ENCODE measurements at places on chromosomes 2 and 18.

GRCh38 chr2:2413525-2413924, 82.5 kb upstream of the MYT1L start:
- DNase-seq = no peak

DNA sequence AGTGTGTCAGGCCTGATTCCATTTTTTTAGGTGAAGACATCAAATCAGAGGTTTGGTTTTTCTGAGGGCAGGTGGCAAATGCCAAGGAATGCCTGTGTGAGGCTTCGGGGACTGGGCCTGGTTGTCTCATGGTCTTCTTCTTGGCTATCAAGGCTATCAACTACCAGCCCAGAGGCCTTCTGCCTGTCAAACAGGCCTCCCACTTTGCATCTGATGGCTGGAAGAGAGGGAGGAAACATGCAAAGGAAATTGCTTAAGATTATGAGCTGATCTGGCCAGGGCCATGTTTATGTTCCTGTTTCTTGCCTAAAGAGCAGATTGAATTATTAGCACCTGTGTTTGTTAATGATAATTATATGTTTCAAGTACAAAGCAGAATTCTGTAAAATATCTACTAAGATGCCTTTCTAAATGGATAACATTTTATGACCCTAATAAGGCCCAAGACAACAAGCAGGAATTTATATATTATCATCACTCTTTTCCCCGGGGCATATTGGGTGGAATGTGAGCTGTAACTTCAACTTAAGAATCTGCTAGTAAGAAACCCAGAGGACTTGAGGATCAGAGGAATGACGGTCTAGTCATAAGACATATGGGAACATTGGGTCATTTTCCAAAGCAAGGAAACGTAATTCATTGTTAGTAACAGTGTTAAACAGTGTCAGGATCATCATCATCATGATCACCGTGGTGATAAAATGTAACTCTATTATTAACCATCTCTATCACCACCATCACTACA, 123.2 kb downstream of the LYPD6B start:
- DNase-seq = no peak

- DNase-seq = no peak
Measured at GRCh38 chr2:222336442-222336841, 37.6 kb upstream of the PAX3 start.

DNA sequence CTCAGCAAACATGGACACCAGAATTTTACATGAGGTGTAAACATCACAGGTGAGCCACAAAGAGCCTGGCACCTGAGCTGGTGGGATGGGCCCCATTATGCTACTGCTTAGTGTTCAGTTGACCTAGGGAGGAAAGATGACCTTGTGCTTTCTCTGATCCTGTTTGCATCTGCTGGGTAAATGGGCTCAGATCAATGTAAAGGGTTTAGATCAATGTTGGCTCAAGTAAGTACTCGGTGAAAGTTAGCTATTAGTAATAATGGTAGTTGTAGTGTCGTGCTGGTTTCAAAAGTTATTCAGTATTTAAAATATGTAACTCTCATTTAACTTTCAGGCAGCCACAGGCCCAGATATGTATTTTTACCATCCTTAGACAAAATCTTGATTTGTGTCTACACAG, 19.8 kb downstream of the ABHD3 start:
- DNase-seq = no peak

DNA sequence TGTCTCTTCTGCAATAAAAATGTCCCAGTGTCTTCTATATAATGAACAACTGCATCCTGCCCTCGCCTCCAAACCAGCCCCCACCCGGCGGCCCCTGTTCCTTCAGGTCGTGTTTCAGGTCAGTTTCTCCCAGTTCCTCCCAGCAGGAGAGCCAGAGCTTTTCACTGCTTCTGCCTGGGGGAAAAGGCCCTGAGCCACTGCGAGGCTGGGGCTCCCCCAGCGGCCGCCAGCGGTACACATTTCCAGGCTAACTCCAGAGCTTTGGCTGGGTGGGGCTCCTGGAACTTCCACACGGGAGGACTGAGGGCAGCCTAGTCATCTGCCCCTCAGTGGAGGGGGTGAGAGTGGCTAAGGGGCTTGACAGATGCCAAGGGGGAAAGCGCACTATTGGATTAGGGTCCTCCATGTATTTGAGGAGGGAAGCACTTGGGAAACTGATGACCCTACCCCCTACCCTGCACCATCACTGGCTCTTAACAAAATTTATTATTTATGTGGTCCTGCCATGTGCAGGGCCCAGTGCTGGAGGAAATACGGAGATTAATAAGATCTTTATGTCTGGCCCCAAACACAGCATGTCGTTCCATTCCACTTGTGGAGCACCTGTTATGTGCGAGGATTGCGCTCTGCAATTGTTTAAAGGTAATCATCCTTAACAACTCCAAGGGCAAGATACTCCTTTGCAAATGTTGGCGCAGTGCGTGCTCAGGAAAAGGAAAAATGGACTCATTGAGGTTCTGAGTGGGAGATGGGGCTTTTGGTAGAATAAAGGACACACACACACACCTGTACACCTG, 17.3 kb upstream of the CYS1 start:
- no peak for DNase-seq

GRCh38 chr2:140248623-140249022, 1468.4 kb upstream of the NXPH2 start:
- DNase-seq = no peak

DNA sequence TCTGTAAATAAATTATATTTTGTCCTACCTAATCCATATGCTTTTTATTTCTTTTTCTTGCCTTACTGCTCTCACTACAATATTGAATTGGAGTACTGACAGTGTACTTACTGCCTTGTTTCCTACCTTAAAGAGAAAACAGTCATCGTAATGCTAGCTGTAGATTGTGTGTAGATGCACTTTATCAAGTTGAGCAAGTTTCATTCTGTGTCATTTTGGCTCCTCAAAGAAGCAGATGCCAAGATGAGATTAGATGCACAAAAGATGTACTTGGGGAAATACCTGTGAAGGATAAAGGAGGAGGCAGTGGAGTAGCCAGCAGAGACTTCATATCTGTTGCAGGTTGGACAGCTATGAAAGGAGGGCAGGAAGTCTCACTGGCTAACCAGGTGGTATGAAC, 145.5 kb downstream of the FTCDNL1 start:
- DNase-seq = no peak

- no peak for DNase-seq
Measured at GRCh38 chr2:235754357-235755207, 260.7 kb downstream of the AGAP1 start.

DNA sequence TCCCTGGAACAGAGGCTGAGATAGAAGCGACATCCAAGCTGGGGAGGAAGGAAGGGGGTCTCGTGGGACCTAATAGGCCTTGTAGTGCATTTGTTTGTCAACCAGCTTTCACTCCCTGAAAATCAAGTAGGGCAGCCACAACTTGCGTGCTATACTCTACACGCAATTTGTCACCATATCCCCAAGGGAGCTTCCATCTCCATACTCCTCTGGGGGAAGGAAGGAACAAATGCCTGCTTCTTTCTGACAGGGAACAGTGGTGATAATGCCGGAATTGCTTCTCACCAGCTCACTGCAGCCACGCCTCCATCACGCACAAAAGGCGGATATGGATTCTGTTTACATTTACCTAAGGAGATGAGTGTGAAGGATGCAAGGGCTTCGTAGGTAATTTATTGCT, 213.4 kb downstream of the TMEM163 start:
- no peak for DNase-seq

- DNase-seq = no peak
Measured at GRCh38 chr18:74277296-74277695, 14.5 kb downstream of the CYB5A start.

DNA sequence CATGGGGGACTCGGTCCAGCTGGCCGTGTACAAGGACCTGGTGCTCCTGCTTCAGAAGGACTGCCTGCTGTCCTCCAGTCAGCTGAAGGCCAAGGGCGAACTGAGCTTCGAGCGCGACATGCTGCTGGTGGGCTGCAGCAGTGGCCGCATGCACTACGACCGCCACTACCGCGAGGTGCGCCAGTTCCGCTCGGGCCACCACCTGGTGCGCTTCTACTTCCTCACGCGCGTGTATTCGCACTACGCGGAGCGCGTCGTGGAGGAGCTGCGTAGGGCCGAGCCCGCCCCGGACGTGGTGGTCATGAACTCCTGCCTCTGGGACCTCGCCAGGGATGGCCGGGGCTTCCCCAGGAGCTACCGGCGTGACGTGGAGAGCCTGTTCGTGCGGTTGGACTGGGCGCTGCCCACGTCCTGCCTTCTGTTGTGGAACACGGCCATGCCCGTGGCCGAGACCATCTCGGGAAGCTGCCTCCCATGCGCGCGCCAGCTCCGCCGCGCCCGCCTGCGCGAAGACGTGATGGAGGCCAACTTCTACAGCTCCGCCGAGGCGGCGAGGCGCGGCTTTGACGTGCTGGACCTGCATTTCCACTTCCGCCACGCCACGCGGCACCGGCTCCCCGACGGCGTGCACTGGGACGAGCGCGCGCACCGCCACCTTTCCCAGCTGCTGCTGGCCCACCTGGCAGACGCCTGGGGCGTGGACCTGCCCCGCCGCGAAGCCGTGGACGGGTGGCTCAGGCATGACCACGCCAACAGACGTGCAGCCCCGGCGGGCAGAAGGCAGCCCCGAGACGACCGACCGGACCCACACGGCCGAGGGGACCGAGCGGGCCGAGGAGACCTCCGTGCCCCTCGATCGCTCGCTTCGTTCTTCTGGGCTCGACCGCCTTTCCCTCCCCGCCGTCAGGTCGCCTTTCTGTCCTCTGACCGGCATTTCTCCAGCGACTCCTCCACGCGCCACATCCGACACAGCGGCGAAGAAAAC, 293.9 kb upstream of the ERBB4 start:
- no peak for DNase-seq

- DNase-seq = no peak
Measured at GRCh38 chr2:233940376-233941276, 23.5 kb downstream of the TRPM8 start.

DNA sequence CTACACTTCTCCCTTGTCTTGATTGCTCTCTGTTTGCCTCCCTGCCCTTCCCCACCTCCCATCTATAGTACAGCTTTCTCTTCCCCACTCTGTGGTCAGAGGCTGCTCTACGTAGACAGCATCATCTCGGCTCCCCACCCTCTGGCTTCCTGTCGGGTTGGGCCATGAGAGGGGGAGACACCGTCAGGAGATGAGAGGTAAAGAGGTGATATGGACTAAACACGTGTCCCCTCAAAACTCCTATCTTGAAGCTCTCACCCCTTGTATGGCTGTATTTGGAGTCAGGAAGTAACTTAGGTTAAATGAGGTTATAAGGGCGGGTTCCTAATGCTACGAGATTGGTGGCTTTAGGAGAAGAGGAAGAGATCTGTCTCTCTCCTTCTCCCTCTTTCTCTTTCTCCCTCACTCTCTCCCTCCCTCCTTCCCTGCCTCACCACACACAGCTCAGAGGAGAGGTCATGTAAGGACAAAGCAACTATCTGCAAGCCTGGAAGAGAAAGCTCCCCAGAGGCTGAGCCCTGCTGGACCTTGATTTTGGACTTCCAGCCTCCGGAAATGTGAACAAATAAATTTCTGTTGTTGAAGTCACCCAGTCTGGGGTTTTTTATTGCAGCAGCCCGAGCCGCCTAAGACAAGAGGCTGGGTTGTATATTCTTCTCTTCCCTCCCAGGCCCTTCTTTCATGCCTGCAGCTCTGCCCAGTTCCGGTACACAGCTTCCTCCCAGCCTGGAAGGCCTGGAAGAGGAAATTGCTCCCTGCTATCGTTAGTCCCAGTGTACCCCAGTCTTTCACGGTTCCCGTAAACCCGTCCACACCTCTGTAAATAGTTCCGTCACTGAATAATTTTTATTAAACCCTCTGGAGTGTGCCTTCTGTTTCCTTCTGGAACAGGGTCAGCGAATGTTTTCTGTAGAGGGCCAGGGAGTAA, 138.0 kb downstream of the AKAIN1 start:
- no peak for DNase-seq

DNA sequence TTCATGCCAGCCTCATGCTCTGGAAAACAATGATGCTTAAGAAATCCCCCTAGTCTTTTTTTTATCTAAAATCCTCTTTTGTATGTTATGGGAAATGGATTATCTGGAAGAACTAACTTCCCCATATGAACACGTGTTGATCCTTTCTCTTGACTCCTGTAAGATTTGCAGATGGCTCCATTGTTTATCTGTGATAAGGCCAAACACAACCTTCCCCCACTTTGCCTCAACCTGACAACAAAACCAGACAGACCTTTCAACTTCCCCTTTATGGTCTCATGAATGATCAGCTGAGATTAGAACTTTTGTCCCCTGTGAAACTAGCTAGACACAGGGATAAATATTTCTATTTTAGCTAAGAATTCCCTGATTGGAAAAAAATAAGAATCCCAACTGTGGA, 828.0 kb upstream of the CDH2 start:
- DNase-seq = no peak

DNA sequence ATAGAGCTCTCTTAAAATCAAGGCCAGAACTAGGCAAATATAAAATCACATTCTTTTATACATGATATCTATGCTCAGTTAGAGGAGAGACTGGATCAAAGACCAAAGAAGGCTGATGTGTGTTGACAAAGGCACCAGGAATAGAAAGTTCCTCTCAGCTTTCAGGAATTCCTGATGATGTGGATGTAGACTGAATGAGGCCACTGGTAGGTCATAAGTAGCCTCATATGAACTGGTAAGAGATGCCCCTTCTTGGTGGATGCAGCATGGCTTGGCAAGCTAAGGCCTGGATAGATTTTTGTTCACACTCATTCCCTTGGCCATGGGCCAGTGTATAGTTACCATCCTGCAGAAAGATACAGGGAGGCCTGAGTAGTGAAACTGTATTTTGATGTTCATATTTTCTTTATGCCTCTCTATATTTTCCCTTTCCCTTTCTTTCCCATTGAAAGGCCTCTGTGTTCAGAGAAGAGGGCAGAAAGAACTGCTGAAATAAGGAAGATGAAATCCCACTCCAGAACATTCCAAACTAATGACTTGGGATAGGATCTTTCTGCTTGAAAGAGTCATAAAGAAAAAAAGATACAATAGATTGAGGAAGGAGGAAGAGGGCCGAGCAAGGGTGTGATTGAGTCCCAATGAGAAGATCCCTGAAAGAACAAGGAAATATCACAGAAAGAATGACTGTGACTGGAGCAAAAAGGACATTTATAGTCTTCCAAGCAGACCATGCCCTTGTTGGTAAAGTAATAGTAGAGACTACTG, 2182.7 kb upstream of the PIK3C3 start:
- no peak for DNase-seq

- no peak for DNase-seq
Measured at GRCh38 chr2:172261292-172261691, 158.6 kb upstream of the DLX2 start.

GRCh38 chr2:104755026-104755878, 98.7 kb upstream of the POU3F3 start:
- DNase-seq = no peak

Data from stimulated activated CD8-positive, alpha-beta memory T cell treated with anti-CD3 and anti-CD28 coated beads, Interleukin-2, amount 100 ng/mL, for 1 hour (primary cell).